ENCODE measurements at places on chromosomes 2 and 18. TPM values are rescaled to one million over a fixed set of nuclear protein-coding genes. Genes with fewer than 3 reads are reported as not detected.

RASGRP3 gene
- 0.72 TPM for total RNA-seq

GPAT2 gene
- 2.2 TPM for total RNA-seq

USP34 gene
- total RNA-seq = 152 TPM

INPP5D gene
- under 0.01 TPM for total RNA-seq

TUBA4B gene
- total RNA-seq = not detected

ACTG2 gene
- 0.72 TPM for total RNA-seq

IGFBP5 gene
- 29.5 TPM for total RNA-seq

RNU2-63P gene
- not detected for total RNA-seq

NYAP2 gene
- under 0.01 TPM for total RNA-seq

DNA sequence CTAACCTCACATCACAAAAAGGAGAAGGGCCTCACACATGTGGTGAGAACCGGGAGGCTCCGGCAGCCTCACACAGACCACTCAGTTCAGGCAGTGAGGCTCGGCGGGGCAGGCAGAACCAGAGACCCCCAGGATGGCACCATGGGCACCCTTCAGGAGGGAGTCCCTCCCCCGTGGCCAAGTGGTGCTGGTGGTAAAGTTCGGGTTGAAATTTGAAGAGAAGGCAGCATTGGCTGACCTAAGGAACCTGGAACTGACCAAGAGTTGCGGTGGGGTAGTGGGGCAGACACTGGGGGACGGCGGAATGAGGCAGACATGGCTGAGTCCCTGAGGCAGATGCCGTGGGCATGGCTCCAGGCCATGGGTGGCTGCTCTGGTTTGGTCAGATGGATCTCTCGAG, 239.3 kb upstream of the MYT1L start:
- no peak for DNase-seq

DNA sequence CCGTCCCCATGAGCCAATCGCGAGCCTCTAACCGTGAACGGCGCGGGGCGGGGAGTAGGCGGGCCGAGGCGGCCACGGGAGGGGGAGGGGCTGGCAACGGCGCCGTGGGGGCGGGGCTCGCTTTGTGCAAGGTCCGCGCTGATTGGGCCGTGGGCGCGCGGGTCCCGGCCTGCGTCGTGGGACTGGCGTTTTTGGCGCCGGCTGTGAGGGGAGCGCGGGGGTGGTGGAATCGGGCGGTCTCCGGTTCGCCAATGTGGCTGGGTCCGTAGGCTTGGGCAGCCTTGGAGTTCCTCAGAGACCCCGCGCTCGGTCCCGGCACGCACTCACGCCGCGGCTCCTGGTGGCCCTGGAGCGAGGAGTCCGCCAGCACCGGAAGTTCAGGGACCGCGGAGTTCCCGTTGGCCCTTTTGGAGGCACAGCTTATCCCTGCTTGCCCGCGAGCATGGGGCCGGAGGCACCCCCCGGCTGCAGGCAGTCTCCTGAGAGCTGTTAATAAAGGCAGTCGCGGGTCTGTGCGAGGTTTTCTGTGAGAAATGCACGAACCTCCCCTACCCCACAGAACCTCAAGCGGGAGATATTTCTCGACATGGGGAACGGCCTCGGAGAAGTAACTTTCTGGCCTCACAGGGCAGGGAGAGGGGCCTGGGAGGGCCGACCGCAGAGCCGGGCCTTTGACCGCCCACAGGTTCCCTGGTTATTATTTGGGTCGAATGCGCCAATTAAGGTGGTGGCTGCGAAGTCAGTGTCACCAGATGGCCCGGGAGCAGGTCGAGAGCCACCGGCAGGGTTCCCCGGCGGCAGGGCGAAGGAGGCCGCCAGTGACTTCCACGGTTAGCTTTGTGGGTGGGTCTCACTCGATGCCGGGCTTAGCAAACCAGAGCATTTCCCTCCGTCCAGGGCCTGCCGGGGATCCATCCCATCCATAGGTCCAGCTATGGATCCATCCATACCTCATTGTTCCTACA, 574 bp upstream of the NCL start:
- DNase-seq = peak; percentile 99

DNA sequence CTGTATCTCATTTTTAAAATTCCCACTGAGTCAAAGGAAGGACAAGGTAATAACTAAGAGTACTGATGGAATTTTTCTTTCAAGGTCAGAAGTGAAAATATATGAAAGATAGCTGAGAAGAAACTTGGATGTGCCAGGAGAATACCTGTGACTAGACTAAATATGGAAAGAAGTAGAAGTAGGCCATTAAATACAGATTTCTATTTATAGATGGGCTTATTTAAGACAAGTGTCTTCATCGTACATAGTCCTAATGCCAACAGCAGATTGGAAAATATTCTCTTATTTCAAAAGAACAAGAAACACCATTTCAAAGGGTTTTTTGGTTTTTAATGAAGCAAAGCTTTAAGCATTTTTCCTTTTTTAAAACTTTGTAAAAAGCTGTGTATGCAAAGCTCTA, 22.0 kb downstream of the UGP2 start:
- DNase-seq = no peak

DNA sequence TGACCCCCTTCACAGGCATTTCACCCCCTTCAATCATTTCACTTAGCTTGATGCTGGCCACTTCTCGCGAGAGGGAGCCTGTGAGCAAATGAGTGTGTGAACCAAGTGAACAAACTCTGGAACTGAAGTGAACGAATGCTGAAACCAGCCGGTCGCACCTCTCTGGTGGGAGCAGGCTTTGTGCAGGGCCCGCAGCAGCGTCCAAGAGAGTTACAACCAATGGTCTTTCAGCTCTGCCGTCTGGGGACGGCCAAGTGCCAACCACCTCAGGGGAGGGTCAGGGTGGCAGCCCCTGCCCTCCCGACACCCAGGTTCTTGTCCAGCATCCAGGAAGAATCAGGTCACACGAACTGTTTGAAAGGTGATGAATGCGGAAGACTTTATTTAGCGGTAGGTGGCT, 764.0 kb downstream of the SUCLG1 start:
- no peak for DNase-seq

GRCh38 chr2:220000586-220000985, 373.2 kb downstream of the SLC4A3 start:
- DNase-seq = no peak

DNA sequence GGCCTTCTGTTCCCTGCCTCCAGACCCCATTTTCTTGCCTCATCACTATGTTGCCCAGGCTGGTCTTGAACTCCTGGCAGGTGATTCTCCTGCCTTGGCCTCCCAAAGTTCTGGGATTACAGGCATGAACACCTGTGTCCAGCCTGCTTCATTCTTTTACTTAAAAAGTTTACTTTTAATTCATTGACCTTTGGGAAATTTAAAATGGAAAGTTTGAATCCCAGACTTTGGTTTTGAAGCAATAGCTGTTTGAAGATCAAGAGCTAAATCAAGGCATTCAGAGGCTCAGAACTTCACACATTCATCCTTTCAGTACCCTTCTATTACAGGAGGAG, 79.3 kb upstream of the SESTD1 start:
- DNase-seq = no peak

DNA sequence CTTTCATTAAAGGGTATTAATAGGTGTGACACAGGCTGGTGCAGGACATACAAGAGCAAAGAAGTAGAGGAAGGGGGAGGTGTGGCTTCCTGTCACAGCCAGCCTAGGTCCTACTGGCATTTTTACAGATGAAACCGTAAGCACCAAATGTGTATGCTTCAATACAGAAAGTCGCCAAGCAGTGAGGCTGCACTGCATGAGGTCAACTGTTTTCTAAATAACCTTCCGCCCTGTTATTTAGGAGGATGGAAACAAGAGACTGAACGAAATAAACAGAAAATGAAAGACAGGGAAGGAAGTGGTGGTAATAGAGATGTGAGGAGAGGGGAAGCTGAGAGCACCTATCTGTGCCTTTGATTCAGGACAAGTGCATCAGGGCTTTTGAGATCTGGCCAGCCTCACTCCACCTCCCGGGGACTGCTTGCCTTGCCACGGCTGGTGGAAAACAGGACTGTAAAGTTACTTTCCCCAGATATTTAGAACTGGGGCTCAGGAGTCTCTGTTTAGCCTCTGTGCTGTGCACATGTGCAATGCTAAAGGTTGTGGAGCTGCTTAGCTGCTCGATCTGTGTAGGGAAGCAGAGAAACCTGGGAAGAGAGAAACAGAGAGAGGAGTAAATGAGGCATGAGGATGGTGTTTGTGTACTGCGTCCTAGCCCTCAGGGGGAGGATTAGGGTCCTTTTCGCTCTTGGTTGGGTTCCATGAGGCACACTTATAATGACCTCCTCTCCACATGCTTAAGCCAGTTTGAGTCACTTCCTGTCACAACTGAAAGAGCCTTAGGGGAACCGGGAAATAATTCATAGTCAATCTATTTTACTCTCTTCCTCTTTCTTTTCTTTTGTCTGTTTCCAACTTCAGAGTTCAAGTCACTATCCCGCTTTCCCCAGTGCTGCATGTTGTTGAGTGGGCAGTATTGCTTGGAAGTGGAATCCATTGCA, 62.3 kb upstream of the BOD1L2 start:
- no peak for DNase-seq

DNA sequence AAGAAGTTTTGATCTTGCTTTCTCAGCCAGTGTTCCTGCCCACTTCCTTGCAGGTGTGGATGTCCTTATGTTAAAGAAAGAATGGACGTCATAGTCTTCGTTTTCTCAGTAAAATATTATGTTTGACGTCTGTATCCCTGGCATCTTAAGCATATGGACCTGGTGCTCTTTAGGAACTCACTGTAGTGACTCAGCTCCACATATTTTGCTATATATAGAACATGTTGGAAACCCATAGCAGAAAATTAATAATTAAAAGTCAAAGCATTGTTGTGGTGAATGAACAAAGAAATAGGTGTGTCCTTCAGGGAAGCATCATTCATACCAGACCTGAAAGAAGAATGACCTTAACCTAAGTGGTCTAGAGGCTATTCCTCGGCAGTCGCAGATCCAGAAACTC, 196.1 kb downstream of the MCFD2 start:
- no peak for DNase-seq

DNA sequence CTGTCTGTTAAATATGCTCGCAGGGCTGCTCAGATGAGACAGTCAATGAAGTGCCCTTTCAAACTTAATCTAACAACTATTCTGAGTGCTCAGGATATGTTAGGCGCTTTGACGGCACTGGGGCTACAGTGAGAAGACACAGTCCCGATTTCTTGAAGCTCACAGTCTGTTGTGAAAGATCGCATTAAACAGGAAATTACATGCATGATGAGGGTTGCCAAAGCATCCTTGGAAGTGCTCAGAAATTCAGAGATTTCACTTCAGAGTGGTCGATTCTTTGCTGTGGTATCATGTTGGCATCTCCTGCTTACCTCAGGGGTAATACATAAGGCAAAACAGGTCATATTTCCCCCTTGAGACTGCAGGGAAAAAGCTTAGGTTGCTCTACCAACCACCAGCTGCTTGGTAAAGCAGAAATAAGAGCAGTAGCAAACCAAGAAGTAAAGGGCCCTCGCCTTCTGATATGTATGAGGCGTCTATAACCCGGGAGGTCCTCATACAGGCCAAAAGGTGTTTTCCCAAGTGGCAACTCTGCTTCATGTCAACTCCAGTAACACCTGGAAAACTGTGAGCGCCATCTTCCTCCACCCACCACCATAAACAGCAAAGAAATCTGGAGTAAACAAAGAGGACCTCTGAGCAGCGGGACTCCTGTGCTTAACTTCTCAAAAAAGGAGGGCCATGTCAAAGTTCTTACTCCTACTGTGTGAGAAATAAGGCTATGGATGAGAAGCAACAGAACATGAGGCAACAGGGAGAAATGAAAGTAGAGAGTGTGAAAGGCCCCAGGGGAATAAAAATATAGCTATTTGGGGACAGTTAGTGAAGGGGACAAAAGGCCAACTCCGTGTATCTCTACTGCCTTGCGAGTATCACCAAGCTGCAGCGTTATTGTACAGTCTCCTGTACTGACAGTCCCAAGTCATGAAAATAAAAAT, 79.3 kb downstream of the CLHC1 start:
- DNase-seq = no peak

DNA sequence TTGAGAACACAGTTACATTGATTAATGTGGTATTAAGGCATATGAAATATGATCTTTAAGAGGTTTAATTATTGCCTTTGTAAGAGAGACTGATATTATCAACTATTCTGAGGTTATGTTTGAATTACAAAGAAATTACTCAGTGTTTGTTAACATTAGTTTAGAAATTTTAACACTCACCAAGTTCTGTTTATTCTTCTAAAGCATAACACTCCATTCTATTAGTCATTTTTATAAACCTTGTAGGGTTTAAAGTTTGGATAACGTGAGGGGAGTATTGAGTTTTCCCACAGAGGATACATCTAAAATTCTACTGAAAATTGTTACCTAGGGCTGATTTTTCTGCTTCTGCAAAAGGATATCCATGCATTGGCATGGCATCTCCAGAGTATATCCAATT, 7.7 kb downstream of the CCDC178 start:
- DNase-seq = no peak

DNA sequence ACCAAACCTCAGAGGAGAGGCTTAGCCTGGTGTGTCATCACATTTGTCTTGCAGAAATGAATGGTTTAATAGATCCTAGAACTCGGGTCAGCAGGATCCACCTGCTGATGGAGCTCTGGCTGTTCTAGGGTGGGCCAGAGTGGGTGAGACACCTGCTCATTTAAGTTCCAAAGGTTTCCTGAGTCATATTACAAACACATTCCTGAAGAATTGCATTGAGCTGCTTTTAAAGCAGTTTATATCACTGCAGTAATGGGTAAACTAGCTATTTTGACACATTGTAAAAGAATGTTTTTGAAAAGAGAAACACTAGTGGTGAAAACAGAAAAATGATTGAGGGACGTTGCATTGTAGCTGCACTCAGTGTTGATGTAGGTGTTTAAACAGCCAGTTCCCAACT, 175.3 kb upstream of the TCF4 start:
- DNase-seq = peak; percentile 44

DNA sequence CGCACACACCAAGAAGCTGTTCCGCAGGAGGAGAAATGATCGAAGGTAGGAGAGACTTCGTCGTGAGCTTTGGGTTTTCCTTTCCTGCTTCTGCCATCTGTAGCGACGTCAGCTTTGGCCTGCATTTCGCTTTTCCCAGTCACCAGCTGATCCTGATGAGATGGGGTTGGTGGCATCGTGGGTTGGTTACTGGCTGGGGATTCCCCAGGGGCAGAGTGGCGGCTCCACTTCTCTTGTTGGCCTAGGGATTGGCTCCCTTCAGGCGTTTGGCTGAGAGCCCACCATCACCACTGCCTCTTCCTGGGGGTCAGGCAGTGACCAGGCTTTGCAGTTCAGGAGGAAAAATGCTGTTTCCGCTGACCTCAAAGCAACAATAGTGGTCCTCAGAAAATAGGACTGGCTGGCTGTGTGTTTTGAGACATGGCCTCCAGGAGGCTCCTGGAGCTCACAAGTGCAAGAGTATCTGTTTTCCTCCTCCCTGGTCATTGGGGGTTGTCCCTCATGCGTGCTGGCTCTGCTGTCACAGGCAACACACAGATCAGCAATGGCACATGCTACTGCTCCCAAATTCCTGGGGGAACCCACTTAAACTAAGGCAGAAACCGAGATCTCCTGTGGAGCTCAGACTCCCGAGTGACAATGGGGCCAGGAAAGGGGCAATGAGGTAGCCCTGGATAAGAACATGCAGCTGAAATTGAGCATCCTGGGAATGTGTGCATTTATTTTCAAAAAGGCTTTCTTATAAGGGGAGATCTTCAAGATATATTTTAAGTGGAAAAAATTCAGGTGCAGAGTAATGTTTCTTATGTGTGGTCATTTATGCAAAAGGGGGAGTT, 173.0 kb downstream of the CTIF start:
- peak; percentile 95 for DNase-seq

GRCh38 chr18:57211412-57211750, 64.5 kb downstream of the BOD1L2 start:
- no peak for DNase-seq

- DNase-seq = no peak
Measured at GRCh38 chr2:21092308-21092869, 31.4 kb upstream of the TDRD15 start.

- no peak for DNase-seq
Measured at GRCh38 chr2:98486374-98486981, 41.8 kb downstream of the INPP4A start.

- peak; percentile 69 for DNase-seq
Measured at GRCh38 chr2:216315802-216316603, 56.3 kb downstream of the MARCHF4 start.

All from osteoblast (primary cell).